ENCODE measurements at places on chromosomes 6 and 20.

DNA sequence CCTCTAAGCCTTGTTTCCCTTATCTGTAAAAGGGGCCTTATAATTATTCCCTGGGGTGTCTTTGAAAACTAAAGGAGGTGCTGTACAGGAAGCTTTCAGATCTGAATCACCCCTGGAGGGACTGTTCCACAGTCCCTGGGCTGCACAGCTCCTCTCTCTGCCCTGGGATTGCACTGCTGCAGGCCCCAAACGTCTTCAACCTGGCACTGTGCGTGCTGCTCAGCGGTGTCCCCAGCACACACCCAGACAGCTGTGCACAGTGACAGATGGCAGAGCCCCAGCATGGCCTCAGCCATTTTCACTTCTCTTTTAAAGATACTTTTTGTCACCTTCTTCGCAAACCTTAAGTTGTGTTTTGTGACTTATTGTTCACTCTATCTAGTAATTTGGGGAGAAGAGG, 50.7 kb upstream of the INSM1 start:
- DNase-seq = no peak

GRCh38 chr6:10541591-10541990, 20.4 kb downstream of the GCNT2 start:
- no peak for DNase-seq

GRCh38 chr6:96467814-96468213, 53.8 kb upstream of the UFL1 start:
- no peak for DNase-seq

DNA sequence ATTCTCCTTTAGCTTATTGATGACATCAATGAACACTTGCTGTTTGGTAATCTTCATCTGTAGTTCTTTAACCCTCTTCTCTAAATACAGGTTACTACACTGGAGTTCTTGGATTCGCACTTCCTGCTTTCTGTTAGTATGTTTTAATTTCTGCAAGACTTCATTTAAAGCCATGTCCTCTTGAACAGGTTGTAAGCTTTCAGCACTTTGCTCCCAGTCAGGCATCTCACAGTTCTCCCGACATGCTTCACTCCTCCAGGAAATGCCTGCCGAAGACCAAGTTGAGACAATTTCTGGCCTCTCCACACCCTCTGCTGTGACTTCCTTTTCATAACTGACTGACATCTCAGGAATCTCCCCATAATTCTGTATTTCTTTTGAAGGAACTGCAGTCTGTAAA, 15.8 kb downstream of the CAGE1 start:
- DNase-seq = no peak

DNA sequence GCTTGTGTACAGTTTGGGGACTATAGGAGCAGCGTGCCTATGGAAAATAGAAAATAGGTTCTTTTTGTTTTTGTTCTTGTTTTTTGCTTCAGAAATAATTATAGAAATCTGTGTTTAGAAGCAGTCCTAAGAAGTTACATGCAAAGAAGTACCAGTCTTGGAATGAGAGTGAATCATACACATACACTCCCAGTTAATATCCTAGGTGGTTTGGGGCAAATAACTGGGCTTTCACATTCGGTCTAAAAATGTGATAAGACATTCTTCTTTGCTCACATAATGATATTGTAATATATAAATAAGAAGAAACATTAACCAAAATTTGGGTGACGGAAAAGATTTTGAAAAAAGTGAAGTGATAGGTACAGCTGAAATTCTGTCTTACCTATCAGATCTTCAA, 61.0 kb downstream of the ENPP1 start:
- no peak for DNase-seq

DNA sequence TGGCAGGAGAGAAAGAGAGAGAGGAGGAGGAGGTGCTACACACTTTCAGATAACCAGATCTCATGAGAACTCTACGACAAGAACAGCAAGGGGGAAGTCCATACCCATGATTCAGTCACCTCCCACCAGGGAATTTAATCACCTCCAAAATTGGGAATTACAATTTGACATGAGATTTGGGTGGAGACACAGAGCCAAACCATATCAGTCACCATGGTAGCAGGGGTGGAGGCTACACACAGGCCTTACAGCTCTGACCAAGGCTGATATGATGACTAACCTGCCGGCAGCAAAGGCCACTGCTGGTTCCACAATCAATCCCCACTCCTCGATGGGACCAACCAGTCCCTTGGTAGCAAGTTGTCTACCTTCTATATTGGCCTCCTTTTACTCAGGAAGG, 13.6 kb upstream of the RBM24 start:
- DNase-seq = peak; percentile 6

- DNase-seq = peak; percentile 11
Observed at GRCh38 chr6:72746276-72746675, 124.4 kb downstream of the KCNQ5 start.

- DNase-seq = no peak
Observed at GRCh38 chr6:26475823-26476729, 18.3 kb downstream of the BTN2A1 start.

DNA sequence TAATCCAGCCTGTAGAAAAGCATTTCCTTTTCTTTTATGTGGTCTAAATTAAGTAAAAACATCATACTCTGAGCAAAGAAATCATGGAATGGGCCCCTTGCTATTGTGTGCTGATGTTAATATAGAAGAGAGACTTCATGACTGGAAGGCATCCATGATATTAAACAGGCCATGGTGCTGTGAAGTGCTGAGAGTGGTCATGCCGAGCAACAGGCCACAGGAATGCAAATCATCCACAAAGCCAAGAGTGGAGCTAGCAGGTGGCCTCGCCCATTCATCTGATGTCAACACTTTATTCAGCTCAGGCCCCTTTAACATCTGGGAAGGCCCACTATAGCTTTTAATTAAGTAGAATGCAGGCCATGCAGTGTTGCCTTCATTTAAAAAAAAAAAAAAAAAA, 115.2 kb upstream of the HMGCLL1 start:
- DNase-seq = peak; percentile 75

GRCh38 chr20:10090588-10091166, 55.9 kb downstream of the ANKEF1 start:
- peak; percentile 52 for DNase-seq

- no peak for DNase-seq
Observed at GRCh38 chr20:8718279-8718678, 350.6 kb upstream of the PLCB4 start.

DNA sequence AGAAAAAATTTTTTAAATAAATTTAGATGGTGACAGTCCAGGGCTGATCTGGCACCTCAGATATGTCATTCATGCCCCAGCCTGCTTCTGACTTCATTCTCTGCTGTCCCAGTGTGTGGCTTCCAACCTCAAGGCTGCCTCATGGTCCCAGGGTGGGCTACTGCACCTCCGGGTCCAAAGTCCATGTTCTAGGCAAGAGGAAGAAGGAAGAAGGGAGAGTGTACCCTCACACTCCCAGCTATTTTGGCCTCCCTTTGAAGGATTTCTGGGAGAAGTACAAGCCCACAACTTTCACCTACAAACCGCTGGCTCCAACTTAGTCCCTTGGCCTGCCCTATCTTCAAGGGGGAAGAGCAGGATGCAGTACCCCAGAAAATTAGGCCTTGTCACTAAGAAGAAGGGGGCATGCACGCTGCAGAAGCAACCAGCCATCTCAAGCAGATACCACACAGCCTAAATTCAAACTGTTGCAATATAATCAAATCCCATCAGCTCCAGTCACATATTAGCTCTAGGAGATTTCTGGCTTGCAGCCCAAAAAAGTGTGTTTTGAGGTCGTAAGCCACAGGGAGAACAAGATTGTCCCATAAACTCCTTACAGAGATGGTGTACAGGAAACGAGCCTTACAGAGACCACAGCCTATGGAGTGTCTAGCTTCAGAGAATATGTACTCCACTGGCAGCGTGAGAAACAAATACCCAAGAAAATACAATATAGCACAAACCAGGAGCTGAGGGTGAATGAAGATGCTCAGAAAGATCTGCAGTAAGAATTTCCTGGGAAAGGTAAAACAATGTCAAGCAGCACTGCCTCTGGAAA, 906 bp upstream of the BTN3A2 start:
- peak; percentile 47 for DNase-seq

- DNase-seq = peak; percentile 34
Observed at GRCh38 chr6:155272353-155273232, 8.8 kb downstream of the CLDN20 start.

DNA sequence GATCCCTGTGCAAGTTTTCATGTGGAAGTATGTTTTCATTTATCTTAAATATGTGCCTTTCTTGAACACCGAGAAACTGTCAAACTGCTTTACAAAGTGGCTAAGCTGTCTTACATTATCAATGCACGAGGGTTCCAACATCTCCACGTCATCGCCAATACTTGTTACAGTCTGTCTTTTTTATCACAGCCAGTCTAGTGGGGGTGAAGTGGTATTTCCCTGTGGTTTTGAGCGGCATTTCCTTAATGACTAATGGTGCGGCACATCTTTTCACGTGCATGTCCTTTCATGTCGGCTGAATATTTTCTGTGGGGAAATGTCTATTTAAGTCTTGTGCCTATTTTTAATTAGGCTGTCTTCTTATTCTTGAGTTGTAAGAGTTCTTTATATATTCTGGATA, 280.4 kb downstream of the FOXC1 start:
- peak; percentile 48 for DNase-seq

DNA sequence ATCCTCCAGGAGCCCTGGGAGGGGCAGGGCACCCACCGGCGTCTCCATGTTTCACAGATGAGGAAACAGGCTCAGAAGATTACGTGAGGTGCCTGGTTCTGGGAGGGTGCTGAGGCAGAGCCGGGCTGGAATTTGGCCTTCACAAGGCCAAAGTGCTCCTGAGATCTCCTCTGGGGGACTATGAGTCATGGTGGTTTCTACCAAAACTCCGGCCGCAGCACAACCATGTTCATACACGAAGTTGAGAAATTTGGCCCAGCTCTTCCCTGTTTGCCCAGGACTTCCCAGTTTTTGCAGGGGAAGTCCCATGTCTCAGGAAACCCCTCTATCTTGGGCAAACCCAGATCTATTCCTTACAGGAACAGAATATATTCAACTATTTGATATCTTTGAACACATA, 172.9 kb upstream of the CDYL start:
- peak; percentile 74 for DNase-seq

DNA sequence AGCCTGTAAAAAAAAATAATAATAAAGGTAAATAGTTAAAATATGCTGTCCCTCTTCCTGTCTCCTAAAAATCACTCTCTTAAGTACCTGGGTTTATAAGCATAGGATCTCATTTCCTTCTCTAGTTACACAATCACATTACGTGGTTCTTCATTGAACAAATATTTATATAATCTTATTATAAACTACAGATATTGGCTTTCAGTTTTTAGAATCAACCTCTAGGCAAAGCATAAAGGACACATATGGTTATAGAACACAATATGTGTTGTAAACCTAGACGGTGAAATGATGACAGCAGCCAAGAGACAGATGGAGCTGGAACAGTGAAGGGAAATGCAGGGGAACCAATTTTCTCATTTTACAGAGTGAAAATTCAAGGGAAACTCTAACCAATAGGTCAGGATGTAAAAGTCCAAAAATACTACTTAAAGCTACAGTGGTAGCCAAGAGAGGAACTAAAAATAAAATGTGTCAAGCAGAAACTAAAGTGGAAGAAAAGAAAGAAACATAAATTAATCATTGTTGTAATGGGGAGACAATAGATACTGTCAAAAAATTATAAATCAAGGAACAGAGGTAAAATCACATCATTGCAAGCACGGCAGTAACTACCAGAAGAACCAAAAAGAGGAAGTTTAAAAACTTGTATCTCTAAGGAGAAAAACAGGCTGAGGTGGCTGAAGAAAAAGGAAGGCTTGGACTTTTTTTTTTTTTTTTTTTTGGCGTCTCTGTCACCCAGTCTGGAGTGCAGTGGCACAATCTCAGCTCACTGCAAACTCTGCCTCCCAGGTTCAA, 82.8 kb upstream of the CDYL start:
- DNase-seq = no peak

DNA sequence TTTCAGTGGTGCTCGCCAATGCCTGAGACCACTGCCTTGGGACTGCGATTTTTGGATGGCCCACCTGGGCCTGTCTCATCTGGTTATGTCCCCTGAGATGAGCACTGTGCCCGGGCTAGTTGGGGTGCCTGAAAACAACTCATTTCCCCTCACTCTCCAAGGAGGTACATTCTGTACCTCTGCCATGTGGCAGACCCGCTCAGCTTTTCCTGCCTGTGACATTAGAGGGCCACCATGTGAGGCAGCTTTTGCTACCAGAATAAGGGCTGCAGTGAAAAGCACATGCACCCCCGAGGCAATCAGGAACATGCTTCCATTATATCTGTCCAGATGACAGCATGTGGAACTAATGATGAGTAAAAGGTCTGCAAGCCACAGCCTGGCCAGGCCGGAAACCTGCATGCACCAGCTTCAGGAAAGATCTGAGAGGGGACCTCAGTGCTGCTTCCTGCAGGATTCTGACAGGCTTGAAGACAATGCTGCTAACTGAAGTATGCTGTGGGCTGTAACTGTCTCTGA, 11.3 kb upstream of the SRSF6 start:
- peak; percentile 20 for DNase-seq

- DNase-seq = no peak
Observed at GRCh38 chr6:47202644-47203205, 107.0 kb downstream of the TNFRSF21 start.

GRCh38 chr6:85680388-85680787, 37.7 kb upstream of the SYNCRIP start:
- DNase-seq = no peak

DNA sequence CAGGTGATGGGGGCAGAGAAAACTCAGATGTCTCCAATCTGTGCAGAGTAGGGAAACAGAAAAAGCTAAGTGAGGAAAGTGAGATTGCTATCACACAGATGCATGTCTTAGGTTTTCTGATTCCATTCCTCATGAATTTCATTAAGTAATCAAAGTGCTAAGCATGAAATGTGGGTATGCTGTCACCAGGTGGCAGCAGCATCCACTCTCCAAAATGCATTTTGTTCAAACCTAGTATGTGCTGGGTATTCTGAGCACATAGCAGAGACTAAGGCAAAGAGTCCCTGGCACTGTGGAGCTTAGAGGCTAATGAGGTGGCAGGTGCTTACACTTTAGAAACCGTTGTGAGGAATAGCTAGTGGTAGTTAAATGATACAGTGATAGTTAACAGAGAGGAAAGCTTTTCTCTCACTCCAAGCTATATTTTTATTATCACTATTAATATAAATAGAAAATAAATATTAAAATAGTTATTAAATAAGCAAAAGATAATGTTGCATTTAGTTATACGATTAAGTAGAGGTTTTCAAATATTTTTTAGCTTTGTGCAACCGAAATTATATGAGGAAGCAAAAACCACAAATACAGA, 179.5 kb downstream of the CDH26 start:
- no peak for DNase-seq

DNA sequence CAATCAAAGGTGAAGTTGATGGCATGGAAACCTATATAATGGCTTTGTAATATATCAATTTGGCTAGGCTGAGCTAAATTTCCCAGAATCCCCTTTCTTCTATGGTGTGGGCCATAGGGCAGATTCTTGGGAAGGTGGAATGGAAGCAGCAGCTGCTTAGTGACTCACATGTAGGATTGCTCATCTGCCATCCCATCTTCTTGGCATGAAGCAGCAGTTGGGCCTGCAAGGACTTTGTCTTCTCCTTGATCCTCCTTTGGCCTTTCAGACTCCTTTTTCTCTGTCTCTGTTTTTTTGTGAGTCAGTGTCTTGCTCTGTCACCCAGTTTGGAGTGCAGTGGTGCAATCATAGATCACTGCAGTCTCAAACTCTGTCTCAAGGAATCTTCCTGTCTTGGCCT, 52.6 kb upstream of the CEP162 start:
- peak; percentile 56 for DNase-seq

Measured in fibroblast of skin of right quadriceps (primary cell).